ENCODE measurements at places on chromosomes 3 and 15. TPM values are rescaled to one million over a fixed set of nuclear protein-coding genes. Genes with fewer than 3 reads are reported as not detected.

The ZDHHC23 gene
- total RNA-seq: 3.8 TPM

The MORC1 gene
- total RNA-seq: not detected

The FETUB gene
- not detected for total RNA-seq

The EXD1 gene
- not detected for total RNA-seq

The FAM81A gene
- total RNA-seq: 0.32 TPM

The PDZRN3 gene
- total RNA-seq: 35.6 TPM

The ACOX2 gene
- total RNA-seq: 7.5 TPM

The B3GALNT1 gene
- 3.4 TPM for total RNA-seq

The CFAP91 gene
- not detected for total RNA-seq

The C3orf20 gene
- not detected for total RNA-seq

The CYP8B1 gene
- not detected for total RNA-seq

The CCDC191 gene
- total RNA-seq: 2.4 TPM

The SLITRK3 gene
- not detected for total RNA-seq

The PPP2R3A gene
- 21.0 TPM for total RNA-seq

The ARPIN gene
- total RNA-seq: 8.7 TPM

The OXTR gene
- total RNA-seq: 269 TPM

The MESP2 gene
- not detected for total RNA-seq

The MCF2L2 gene
- total RNA-seq: not detected

The GOLGA6L24 gene
- total RNA-seq: not detected

The SCN5A gene
- 0.13 TPM for total RNA-seq

The RLBP1 gene
- total RNA-seq: not detected

The PLIN1 gene
- total RNA-seq: not detected

The MST1 gene
- 6.3 TPM for total RNA-seq

The INSYN1 gene
- total RNA-seq: 10.4 TPM

The CHRM5 gene
- not detected for total RNA-seq

The SMCO1 gene
- total RNA-seq: not detected

The LRRC34 gene
- 3.4 TPM for total RNA-seq

The SNTN gene
- total RNA-seq: not detected

The ATP13A4 gene
- not detected for total RNA-seq

The ARL6 gene
- 8.1 TPM for total RNA-seq

The SLC38A3 gene
- not detected for total RNA-seq

The GSK3B gene
- 43.1 TPM for total RNA-seq

The ZNF620 gene
- total RNA-seq: 0.32 TPM

The IL5RA gene
- total RNA-seq: not detected

The NOX5 gene
- total RNA-seq: 0.11 TPM

The SNX33 gene
- 28.7 TPM for total RNA-seq

The PTX3 gene
- total RNA-seq: 300 TPM

Data from GM23248 (cell line).